Tongue (tissue), 3 donors: ENCODE measurements at places on chromosomes 5 and 9.
A peak's percentile ranks its signal among the peaks of the same experiment; 100 is the strongest.

- no peak for DNase-seq
Observed at GRCh38 chr5:7425830-7426229, 29.9 kb downstream of the ADCY2 start.

- no peak for DNase-seq
Observed at GRCh38 chr5:177490311-177490991, 7.0 kb downstream of the PDLIM7 start.

- no peak for DNase-seq
Observed at GRCh38 chr9:117224695-117225094, 190.2 kb downstream of the ASTN2 start.

DNA sequence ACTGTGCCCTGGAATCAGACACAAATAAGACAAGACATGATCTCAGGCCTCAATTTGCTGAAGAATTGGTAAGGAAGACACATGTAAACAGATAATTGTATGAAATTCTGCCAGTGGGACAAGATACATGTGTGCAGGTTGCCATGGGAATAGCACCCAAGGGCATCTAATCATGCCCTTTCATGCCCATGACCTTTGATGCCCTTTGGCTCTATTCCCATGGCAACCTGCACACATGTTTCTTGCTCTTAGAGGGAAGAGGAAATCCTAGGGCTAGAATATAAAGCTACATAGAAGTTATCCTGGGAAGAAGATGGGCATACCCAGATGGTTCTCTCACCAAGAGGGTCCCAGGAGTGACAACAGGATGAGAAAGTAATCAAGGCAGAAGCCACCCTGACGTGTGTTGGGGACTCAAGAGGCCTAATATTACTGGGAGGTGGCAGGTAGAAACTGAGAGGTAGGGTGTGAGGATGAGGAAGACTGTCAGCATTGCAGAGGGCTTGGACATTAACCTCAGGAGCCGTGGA, 34.4 kb downstream of the P4HA2 start:
- DNase-seq, result no peak

DNA sequence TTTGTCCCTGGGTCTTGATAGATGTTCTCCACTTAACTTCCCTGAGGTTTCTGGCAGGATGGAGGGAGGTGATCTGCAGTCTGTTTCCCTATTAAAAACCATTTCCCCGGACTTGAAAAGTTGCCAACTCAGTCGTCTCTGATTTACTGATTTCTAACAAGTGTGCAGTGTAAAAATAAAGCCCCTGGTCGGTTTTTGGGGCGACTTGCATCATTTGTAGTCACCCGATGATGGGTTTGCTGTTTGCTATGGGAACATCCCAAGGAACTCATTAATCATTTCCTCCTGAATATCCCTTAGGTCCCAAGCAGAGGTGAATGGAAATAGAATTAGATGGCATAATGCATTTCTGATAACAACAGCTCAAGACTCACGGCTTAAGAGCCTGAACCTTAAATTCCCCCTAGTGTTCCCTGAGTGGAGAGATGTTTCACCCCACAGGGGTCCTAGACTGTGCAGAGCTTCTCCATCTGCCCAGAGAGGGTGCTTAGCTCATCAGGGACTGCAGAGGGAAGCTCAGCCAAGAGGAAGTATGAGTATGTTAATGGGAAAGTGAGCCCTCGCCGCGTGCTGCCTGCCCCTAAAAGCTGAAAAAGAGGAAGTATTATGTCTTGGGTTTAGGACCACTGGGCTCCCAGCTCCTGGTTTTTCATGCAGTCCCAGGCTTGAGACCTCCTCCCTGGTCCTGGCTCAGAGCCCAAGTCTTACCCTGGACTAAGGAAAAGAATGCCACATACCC, 115.1 kb upstream of the DAP start:
- no peak for DNase-seq

DNA sequence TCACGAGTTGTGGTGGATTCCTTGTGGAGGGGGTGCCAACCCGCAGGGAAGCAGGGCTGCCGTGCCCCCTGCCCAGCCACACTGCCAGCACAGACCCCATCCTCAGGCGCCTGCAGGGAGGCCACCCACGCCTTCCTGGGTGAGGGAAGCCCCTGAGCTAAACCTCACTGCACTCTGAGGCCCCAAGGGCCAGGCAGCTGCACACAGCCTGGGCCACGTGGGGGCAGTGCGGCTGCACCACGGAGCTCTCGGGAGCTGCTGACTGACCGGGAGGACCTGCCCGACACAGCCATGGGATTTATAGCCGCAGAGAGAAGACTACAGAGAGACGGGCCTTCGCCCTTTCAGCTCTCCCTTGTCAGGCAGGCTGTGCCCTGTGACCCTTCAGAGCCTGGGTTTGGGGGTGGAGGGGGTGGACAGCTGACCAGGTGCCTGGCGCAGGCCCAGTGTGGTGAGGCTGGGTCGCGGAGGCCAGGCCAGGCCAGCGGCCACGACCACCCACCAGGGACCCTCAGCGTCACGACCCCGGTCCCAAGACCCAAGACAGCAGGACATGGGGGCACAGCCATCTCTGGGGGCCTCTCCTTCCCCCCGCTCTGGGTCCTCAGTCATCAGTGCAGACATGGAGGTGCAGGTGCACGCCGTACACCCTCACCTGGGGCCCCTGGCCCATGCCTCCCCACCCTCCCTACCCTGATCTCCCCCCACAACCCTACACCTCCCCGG, 4.3 kb upstream of the AHRR start:
- peak; percentile 56 for DNase-seq

DNA sequence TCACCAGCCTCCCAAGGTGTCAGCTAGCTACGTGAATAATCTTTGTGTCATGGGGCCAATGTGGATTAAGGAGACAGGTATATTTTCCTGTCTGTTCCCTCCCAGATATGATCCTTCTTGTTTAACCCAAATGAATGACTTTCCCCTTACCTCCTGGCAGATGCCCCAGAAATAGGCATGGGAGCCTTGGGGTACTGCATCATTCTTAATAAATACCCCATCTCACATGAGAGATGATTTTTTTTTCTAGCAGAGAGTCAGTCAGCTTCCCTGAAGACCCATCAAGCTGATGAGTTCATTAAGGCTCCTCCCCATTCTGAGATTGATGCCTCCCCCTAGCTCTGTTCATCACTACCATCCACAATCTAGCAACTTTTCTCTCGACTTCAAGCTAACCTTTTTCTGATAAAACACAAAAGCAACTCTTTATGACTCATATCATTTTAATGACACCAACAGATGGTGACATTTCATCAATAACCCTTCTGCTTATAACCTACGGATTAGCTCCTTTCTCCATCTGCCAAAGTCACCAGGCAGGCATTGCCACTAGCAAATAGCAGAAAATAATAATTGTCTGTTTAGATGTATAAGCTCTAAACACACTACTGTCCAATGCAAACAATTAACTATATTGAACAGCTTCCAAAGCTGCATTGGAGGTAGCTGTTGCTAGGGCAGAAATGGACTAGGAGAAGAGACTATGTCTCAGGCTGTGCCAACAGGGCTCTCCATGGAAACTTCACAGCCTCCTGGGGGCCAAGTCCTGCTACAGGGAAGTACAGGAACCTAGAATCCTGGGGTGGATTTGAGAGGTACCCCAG, 143.7 kb downstream of the ACER2 start:
- DNase-seq, result no peak

GRCh38 chr5:33299621-33300208, 141.1 kb upstream of the TARS1 start:
- peak; percentile 71 for DNase-seq

GRCh38 chr9:111632695-111633388, 1.7 kb downstream of the DNAJC25 start:
- no peak for DNase-seq

GRCh38 chr9:84121991-84122523, 141.5 kb downstream of the RMI1 start:
- DNase-seq, result peak; percentile 73

DNA sequence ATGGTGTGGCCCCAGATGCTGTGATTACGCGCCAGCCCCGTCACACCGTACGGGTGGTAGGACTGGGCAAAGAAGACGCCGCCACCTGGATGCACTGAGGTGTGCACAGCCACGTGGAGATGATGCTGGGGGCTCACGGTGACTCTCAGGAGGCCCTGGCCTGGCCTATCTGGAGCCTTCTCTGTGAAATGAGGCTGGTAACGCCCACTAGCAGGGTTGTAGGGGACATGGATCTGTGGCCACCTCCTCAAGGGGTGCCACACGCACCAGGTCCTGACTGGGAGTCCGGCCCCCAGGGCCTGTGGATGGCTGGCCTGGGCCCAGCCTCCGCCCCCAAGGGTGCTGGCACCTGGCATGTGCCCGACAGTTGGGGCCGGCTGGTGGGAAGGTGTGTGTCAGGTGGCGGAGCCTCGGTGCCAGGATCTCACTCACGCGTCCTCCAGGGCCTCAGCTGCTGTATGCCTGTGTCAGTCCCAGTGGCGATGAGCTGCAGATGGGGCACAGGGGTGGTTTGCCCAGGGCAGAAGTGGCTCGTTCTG, 32.4 kb downstream of the NEK6 start:
- no peak for DNase-seq
